Right kidney (tissue), 9 donors: ENCODE measurements at places on chromosomes 5 and 9.
A peak's percentile ranks its signal among the peaks of the same experiment; 100 is the strongest.

GRCh38 chr5:35087991-35088390 lies 40.2 kb upstream of the AGXT2 start:
- no peak for DNase-seq

- no peak for DNase-seq
Observed at GRCh38 chr9:113187929-113188595, 33.0 kb downstream of the FKBP15 start.

DNA sequence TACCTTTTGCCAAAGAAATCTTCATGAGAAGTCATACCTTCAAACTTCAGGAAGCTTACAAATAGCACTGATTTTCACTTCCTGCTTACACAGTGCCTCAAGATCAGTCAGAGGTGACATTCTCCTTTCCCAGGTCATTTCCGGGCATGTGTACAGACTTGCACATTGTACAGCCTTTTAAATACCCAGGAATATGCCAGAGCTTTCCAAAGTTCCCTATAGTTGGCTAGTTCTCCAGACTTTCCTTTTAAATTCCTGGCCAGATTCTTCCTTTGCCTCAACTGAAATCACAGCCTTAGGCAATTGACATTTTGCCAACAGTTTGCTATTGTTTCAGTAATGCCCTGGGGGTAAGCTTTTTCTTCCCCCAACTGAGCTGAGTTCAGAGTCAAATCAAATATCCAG lies 47.2 kb downstream of the RFX3 start:
- DNase-seq: no peak

GRCh38 chr9:96411129-96411838 lies 6.9 kb downstream of the ZNF367 start:
- no peak for DNase-seq

DNA sequence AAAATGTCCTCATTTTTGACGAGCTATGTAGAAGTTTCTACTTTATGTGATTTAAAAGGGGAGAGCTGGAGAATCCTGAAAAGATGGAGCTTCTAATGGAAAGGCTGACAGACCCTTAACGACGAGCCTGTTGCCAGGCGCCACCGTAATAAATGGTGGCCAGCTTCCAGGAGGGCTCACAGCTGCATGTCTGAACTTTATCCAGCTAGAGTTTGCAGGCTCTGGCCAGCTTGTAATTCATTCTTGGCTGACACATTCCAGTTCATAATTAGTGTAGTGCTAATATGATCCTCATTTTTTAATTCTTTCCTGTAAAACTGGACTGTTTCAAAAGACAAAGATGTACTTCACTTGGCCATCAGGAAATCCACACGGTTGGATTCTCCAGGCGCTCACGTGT lies 246.7 kb downstream of the GAS1 start:
- DNase-seq: peak; percentile 52

DNA sequence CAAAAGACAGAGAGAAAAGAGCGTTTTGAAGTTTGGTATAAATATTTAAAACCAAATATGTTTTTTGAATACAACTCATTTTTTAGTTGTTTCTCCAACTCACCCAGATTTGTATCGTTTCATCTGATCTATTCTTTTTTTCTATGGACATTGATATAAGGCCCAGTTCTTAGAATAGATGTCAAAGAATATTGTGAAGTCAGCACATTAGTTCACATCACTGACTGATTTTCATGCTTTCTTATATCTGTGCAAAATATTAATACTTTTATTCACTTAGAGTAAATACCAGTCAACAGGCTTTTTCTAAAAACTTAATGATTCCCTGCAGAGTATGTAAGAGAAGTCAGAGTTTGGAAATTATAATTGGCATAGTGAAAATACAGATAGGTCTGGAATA lies 254.4 kb upstream of the PTPRD start:
- no peak for DNase-seq

- no peak for DNase-seq
Observed at GRCh38 chr5:137395011-137395755, 103.9 kb downstream of the SPOCK1 start.

GRCh38 chr5:129460936-129461710 lies 1.0 kb downstream of the ADAMTS19 start:
- DNase-seq: peak; percentile 81

DNA sequence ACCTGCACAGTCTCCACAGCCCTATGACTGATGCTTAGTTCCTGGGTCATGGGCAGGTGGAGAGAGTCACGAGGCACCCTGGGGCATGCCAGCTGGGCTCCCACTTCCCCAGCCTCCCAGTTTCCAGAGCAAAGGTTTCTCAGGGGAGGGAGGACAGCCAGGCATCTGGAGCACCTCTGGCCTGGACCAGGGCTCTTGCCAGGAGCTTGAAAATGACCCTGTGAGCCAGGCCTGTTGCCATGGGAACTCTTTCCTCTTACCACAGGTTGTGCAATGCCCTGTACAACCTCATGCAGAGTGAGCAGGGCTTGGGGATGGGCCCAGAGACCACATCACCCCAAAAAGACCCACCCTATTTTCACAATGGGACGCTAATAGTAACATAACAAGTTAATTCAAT lies 113.1 kb downstream of the PSD2 start:
- no peak for DNase-seq

DNA sequence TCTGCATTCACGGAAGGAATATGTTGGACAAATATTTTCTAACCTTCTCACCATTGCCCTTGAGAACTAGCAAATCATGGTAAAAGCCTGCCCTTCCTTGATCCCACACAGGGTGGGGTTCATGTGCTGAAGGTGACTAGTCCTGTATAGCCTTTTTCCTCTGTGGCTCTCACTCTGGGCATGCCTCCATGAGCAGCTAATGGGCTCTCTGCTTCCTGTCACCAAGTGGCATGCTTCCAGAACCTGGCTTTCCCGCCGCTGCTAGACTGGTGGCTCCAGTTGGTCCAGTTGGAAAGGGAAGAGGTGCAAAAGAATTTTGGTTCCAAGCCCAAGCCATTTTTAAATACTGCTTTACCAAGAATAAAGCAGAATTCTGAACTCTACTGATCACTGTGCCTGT lies 35.5 kb downstream of the FBXO10 start:
- DNase-seq: no peak

- no peak for DNase-seq
Observed at GRCh38 chr5:56656846-56657726, 158.3 kb upstream of the MAP3K1 start.

GRCh38 chr5:74625742-74626241 lies 14.7 kb downstream of the ENC1 start:
- DNase-seq: no peak

DNA sequence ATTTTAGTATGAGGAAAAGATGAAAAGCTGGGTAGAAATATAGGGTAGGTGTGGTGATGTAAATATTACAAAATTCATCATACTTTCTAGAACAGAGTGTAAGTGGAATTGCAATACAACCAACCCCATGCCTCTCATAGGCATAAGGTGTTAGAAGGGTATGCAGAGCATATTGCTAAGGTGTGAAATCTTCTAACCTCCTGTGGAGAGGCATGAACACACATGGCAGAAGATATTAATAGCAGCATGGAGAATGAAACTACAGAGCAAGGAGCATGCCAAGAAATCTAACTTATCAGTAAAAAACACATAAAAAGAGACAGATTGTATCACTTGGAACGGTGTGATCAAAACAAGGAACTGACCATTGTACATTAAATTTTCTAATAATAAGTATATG lies 441.5 kb downstream of the CDH18 start:
- DNase-seq: no peak

DNA sequence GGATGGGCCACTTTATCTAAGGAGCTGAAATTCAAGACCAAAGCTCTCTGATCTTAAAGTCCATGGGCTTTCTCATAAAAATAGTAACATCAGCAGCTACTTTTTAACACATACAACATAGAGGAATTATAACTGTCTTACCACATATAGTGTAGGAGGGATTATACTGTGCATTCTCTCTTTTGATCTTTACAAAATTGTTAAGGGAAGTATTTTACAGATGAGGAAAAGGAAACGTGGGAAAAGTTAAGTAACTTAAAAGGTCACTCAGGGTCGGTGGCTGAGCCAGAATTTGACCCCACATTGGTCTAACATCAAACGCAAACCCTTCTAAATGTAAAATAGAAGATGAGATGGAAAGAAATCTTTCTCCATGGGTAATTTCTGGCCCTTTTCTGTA lies 38.4 kb downstream of the ZNF608 start:
- DNase-seq: no peak

- DNase-seq: no peak
Observed at GRCh38 chr9:8604201-8604600, 804.6 kb upstream of the DMAC1 start.

GRCh38 chr5:39376293-39376714 lies 12.0 kb upstream of the C9 start:
- DNase-seq: peak; percentile 23

DNA sequence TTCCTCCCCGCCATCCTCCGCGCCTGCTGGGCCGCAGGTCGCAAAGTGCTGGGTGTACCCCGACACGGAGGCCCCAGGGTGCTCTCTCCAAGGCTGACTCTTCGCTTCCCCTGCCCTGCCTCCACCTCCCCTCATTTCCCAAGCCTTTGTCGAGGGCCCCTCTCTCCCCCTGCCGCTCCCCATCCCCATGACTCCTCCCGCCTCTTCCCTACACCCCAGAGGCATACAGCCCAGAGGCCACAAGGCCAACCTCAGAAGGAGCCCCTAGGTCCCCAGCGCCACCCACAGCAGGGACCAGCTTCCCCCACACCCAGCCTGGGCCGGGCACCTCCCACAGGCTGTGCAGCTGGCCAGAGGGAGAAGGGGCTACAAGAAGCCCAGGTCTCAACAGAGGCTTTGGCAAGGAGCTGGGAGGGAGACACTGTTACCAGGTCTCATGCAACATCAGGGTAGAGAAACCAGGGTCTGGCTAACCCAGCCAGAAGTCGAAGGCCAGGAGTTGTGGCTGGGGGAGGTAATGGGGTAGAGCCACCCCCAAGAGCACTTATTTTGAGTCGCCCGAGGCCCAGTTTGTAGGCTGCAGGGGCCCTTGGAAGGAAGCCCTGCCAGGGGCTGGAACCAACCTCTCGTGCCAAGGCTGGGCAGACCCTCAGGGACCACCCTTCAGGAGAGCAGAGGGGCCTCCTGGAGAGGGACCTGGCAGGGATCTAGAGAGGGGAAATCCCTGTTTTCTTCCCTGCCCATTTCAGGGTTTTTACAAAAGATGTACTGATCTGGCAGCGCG lies 24.5 kb upstream of the SARDH start:
- no peak for DNase-seq

GRCh38 chr5:56699538-56699937 lies 115.8 kb upstream of the MAP3K1 start:
- DNase-seq: no peak

DNA sequence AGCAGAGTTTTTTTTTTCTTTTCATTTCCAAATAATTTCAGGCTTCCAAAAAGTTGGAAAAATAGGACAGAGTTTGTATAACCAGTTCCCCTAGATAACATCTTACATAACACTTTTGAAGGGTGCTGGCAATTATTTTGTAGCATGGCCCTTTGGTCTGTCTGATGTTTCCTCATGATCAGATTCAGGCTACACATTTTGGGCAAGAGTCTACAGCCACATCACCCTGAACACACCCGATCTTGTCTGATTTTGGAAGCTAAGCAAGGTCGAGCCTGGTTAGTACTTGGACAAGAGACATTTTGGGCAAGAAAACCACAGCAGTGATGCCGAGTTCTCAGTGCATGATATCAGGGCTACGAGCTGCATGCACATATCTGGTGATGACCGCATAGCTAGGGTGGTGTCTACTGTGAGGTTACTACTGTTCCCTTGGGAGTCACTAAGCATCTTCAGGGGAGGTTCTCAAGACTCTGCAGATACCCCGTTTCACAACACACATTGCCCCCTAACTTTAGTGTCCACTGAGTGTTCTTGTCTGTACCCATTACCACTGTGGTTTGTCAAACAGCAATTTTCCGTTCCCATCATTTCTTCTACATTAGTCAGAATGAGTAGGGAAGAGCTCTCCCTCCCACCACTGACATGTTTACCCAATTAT lies 86.2 kb downstream of the TTC39B start:
- no peak for DNase-seq

DNA sequence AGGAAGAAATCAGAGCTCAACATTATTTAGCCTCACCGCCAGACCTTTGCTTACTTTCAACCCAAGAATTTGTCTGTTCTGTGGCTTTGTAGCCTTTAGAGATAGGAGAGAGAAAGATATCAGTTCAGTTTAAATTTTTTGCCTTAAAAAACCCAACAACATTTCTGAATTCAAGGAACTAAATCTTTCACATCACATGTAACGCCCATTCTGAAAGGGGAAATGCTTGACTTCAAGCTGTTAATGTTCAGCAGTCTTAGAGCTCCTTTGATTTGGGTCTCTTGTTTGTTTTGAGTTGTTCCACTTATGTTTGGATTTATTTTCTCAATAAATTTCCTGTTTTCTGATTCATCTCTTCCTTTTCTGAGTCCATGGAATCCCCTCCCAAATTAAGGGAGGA lies 294.5 kb downstream of the ARHGAP26 start:
- peak; percentile 19 for DNase-seq

GRCh38 chr5:107040907-107041306 lies 629.8 kb downstream of the EFNA5 start:
- no peak for DNase-seq

DNA sequence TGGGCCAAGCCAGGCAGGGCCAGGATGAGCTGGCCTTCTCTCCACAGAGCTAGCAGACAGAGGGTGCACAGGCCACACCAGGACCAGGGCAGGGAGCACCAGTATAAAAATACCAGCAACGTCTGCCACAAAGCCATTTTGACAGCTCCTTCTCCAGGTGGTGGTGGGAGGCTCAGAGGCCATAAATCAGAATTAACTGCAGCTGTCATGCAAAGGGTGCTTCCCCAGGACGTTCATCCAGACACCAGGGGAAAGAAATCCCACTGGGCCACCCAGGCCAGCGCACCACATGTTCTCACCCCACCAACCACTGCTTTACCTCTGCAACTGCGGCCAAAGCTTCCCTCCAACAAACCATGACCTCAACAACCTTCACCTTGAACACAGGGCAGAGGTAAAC lies 403.7 kb upstream of the TRPC7 start:
- DNase-seq: peak; percentile 25

- DNase-seq: no peak
Observed at GRCh38 chr5:97499605-97500004, 316.6 kb upstream of the RIOK2 start.

- DNase-seq: no peak
Observed at GRCh38 chr5:403995-404394, 39.0 kb upstream of the EXOC3 start.

- no peak for DNase-seq
Observed at GRCh38 chr9:129422032-129422842, 198.7 kb downstream of the C9orf50 start.

DNA sequence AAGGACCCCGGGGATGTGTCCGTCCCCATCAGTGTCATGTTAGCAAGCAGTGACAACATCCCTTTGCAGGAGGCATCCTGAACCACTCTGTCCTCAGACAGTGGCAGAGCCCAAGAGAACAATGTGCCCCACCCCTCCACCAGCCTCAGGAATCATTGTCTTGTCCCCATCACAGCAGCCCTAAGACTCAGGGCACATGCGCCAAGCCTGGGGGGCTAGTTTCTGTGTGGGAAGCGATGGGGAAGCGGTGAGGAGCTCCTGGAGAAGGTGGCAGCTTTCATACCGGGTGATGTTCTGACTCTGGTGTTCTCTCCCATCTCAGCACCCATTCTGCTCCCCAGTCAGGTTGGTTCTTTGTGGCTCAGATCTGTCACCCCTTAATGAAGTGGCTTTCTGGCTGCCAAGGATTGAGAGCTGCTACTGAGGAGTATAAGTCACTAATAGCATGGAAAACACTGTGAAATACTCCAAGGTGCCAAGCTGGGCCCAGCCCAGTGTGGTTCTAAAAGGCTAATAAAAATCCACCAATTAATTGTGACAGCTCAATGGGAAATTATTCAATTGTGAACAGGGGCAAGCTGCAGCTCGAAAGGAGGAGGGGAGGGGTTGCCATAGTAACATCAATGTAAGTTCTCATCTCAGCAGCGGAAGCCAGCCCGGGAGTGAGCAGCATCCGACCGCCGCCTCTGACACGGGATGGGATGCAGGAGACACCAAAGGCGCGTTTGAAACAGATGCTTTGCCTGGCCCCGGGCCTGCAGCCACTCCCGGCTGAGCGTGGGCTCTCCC lies 4.7 kb downstream of the QRFP start:
- no peak for DNase-seq
